ENCODE measurements at places on chromosomes 11 and 22.
A peak's percentile ranks its signal among the peaks of the same experiment; 100 is the strongest.

DNA sequence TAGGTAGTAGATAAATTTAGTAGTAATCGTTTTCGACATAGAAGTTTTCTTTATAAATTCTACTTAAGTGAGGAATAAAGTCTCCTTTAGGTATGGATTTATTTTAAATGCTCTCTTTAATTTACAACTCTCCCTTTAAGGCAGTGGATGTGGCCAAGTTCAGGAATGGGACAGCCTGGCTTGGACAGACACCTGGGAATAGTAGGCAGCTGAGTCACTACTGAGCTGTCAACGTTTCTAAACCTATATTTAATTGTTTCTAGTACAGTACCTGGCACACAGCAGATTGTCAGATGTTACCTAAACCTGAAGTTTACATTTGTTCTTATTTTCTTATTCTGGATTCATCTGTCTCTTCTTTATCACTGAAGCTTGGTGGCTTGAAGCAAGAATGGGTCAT, 85.1 kb downstream of the DEPDC5 start:
- peaks cover 4% of the 10 kb centered on the region for H3K36me3 ChIP-seq
- H3K27me3 ChIP-seq: no peaks in the 10 kb centered on the region
- no peaks in the 10 kb centered on the region for H3K4me1 ChIP-seq
- H3K4me3 ChIP-seq: no peak overlapping the region
- DNase-seq: no peak

DNA sequence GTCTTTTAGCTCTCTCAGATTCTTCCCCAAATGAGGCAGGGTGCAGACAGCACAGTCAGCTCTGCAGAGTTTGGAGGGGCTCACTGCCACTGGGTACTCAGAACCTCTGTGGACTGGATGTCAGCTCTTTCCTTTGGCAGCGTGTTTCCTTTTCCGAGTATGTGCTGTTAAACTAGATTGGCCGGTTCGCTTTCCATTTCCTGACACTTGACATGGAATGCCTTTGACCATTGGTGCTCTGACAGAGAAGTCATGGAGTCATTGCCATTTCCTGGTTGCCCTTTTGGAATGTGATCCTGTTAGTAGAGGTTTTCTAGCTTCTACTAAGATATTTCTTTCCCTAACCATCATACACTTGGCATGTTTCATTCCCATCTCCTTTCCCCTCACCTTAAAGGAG, 86.7 kb downstream of the SWAP70 start:
- H3K36me3 ChIP-seq: peaks cover 20% of the 10 kb centered on the region
- H3K4me3 ChIP-seq: no peak overlapping the region
- DNase-seq: no peak
- no peaks in the 10 kb centered on the region for H3K27me3 ChIP-seq
- no peak overlapping the region for H3K27ac ChIP-seq
- peaks cover 45% of the 10 kb centered on the region for H3K4me1 ChIP-seq

- DNase-seq: no peak
- no peak overlapping the region for H3K27ac ChIP-seq
- H3K4me3 ChIP-seq: no peak overlapping the region
- no peaks in the 10 kb centered on the region for H3K27me3 ChIP-seq
- H3K4me1 ChIP-seq: no peaks in the 10 kb centered on the region
- no peaks in the 10 kb centered on the region for H3K36me3 ChIP-seq
These were observed 526.1 kb downstream of the BRD1 start for GRCh38 chr22:49301398-49302149.

DNA sequence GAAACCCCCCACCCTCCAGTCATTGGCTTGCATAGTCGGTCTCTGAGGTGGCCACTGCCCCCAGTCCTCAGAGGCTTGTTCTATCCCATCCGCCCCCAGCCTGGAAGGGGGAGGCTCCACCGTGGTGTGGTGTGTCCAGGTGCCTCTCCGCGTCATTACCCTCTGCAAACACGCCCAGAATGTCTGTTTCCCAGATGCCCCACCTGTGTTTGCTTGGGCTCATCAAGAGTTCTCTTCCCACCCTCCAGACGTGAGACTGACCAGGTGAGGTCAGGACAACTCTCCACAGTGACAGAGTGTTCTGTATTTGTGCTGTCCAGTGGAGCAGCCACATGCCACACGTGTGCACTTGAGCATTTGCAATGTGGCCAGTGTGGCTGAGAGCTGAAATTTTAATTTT, 24.9 kb downstream of the LRRC10B start:
- no peaks in the 10 kb centered on the region for H3K4me1 ChIP-seq
- no peak for DNase-seq
- no peaks in the 10 kb centered on the region for H3K27me3 ChIP-seq
- H3K36me3 ChIP-seq: no peaks in the 10 kb centered on the region
- H3K4me3 ChIP-seq: no peak overlapping the region

GRCh38 chr22:46250783-46251125, 661 bp upstream of the CDPF1 start:
- H3K4me3 ChIP-seq: peak overlapping the region; percentile 74
- no peaks in the 10 kb centered on the region for H3K36me3 ChIP-seq
- DNase-seq: peak; percentile 20
- H3K27ac ChIP-seq: no peak overlapping the region

GRCh38 chr22:17952273-17952801, 72.0 kb downstream of the MICAL3 start:
- no peak for DNase-seq
- H3K36me3 ChIP-seq: no peaks in the 10 kb centered on the region
- H3K4me3 ChIP-seq: no peak overlapping the region

- H3K27ac ChIP-seq: no peak overlapping the region
- H3K36me3 ChIP-seq: no peaks in the 10 kb centered on the region
- no peak overlapping the region for H3K4me3 ChIP-seq
- peak; percentile 2 for DNase-seq
- no peaks in the 10 kb centered on the region for H3K4me1 ChIP-seq
These were observed 7.5 kb upstream of the MS4A7 start for GRCh38 chr11:60370811-60371298.

DNA sequence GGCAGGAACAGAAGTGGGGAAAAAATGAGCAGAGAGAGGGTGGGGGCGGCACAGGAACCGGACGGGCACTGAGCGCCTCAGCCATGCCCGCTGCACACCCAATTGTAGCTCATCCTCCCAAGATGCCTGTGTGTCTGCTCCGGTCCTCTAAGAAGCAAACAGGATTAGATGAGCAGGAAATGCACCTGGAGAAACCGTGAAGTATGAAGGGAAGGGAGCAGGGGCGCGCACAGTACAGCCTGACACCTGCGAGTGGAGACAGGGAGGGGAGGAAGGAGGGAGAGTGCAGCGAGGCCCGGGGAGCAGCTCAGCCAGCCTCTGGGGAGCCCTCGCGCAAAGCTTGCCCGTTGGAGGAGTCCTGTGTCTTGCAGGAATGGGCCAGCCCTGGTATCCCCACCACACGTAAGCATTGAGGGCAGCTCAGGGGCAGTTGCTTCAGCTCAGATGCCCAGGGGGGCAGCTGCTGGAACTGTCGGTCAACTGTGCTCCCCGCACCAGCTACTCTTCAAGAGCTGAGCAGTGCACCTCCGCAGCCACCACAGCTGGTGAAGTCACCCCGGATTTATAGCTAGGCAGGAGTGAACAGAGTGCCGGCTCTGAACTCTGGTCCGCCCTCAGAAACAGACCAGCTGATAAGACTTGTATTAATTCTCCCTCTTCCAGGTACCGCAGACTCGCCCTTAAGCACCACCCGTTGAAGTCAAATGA, 7.0 kb downstream of the DNAJB13 start:
- H3K27ac ChIP-seq: no peak overlapping the region
- H3K36me3 ChIP-seq: no peaks in the 10 kb centered on the region
- peaks cover 12% of the 10 kb centered on the region for H3K4me1 ChIP-seq
- DNase-seq: no peak

- DNase-seq: no peak
- no peak overlapping the region for H3K4me3 ChIP-seq
- no peaks in the 10 kb centered on the region for H3K27me3 ChIP-seq
- H3K36me3 ChIP-seq: peaks cover 27% of the 10 kb centered on the region
- H3K4me1 ChIP-seq: no peaks in the 10 kb centered on the region
These were observed 47.9 kb upstream of the SLC25A1 start for GRCh38 chr22:19226428-19226827.

DNA sequence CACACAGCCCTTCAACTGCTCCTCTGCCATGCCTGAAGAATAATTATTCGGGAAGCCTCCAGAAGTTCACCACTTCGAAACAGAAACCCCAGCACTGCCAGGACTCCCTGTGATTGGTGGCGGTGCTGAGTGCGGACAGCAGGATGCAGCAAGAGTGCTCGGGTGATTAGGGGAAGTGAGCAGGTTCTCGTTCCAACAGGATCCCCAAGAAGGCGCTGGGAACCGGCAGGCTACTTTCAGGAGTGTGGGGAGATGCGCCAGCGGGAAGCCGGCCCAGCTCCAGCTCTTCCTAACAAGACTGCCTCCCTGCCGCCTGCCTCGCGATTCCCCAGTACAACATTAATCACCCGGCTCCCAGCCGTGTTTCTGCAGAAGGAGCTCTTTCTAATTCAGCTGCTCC, 630.2 kb downstream of the BRD1 start:
- H3K4me1 ChIP-seq: no peaks in the 10 kb centered on the region
- no peak overlapping the region for H3K4me3 ChIP-seq
- H3K27me3 ChIP-seq: no peaks in the 10 kb centered on the region
- H3K27ac ChIP-seq: no peak overlapping the region
- no peak for DNase-seq

DNA sequence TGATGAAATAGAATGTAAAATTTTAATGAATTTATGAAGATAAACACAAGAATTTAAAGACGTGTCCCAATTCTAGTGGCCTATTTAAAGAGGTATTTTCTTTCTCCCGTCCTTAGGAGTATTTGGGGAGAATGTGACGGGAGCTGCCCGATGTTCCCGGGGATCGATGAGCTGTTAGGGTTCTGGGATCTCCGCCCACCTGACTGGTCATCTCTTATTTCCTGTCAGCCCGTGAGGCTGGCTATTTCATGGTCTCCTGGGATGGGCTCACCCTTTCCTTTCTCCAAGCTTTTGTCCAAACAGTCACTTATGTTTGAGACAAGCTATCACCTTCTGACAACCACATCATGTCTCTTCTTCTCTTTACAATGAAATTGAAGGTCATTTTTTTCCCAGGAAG, 16.9 kb upstream of the CLMP start:
- H3K4me1 ChIP-seq: peaks cover 21% of the 10 kb centered on the region
- H3K27me3 ChIP-seq: no peaks in the 10 kb centered on the region

- DNase-seq: no peak
- no peak overlapping the region for H3K4me3 ChIP-seq
- peaks cover 87% of the 10 kb centered on the region for H3K4me1 ChIP-seq
- no peaks in the 10 kb centered on the region for H3K36me3 ChIP-seq
These were observed 20.2 kb downstream of the NF2 start for GRCh38 chr22:29623553-29624169.

- H3K27ac ChIP-seq: no peak overlapping the region
- H3K4me1 ChIP-seq: no peaks in the 10 kb centered on the region
- no peaks in the 10 kb centered on the region for H3K36me3 ChIP-seq
- no peaks in the 10 kb centered on the region for H3K27me3 ChIP-seq
- peak overlapping the region; percentile 69 for H3K4me3 ChIP-seq
These were observed 11.1 kb upstream of the TAB1 start for GRCh38 chr22:39388261-39389011.

GRCh38 chr11:117911694-117912093, 17.5 kb downstream of the TMPRSS13 start:
- DNase-seq: no peak
- no peak overlapping the region for H3K27ac ChIP-seq
- H3K27me3 ChIP-seq: peaks cover 6% of the 10 kb centered on the region
- H3K4me1 ChIP-seq: 0 out of 2 replicates have a peak, but pooled peaks cover 4% of the 10 kb centered on the region
- no peak overlapping the region for H3K4me3 ChIP-seq

DNA sequence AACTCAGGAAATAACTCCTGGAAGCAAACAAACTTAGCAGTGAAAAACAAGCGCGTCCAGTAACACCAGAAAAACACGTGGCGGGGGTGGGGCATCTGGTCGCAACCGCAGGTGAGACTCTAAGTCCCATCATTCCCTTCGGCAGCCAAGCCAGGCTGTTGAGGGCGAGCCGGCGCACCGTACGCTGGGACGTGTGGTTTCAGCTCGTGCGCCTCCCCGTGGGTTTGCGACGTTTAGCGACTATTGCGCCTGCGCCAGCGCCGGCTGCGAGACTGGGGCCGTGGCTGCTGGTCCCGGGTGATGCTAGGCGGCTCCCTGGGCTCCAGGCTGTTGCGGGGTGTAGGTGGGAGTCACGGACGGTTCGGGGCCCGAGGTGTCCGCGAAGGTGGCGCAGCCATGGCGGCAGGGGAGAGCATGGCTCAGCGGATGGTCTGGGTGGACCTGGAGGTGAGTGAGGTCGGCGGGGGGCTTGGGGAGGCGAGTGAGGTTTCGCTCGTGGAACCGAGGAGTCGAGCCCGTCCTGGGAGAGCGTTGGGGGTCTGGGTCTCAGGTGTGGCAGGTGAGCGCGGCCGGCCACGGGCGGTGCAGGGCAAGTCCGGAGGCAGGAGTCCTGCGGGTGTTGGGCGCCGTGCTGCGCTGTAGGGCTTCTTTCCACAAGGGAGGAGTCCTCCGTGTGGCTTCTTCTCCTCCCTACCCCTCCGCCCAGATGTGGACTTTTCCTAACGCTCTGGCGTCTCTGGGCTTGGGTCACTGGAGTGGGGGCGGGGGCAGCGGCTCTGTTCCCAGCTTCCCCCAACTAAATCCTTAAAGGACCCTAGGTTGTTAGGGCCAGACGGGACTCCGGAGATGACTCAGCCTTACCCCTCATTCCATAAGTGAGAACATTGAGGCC, at the start of gene REXO2:
TSS of gene REXO2 (plus strand) at position 239 of the 892 bp plus-strand sequence. CDS start at position 301, 62 bp downstream.
- peak within 1 kb of the TSS; percentile 92 for H3K27ac ChIP-seq
- peak; percentile 98 for DNase-seq
- H3K4me1 ChIP-seq: peaks cover 24% of the 10 kb centered on the region
- H3K4me3 ChIP-seq: peak within 1 kb of the TSS; percentile 96
- no peaks in the 10 kb centered on the region for H3K27me3 ChIP-seq
- H3K36me3 ChIP-seq: peaks cover 21% of the 10 kb centered on the region

DNA sequence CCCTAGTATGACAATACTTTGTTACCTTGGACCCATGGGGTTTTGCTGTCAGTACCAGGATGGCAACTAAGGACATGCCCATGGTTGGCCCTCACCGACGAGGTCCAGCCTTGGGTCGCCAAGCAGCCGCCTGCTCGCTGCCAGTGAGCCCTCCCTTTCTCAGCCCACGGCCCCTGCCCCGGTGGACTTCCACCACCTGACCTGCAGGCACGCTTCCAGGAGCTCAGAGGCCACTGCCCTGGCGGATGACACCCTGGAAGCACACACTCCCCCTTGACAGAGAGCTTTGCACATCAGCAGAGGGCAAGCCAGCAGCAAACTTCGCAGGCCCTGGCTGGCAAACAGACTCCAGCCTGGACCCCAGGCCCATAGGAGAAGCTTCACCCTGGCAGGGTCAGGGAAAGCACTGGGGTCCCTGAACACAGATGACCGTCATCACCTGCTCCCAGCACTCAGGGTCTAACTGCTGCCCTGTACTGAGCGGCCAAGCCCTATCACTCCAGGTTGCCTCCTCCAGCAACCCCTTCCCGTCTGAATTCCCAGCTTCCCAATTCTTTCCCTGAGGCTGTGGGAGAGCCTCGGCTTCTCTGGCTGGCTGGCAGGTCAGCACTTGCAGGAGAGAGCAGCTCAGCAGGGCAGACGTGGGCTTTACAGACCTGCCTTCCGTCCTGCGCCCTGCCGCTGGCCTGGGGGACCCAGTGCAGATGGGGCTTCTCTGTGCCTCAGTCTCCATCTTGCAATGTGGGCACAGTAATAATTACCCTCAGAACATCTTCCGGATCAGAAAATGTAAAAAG, 2.7 kb upstream of the PPARA start:
- H3K36me3 ChIP-seq: no peaks in the 10 kb centered on the region
- H3K4me3 ChIP-seq: no peak overlapping the region
- H3K27me3 ChIP-seq: 0 out of 2 replicates have a peak, but pooled peaks cover 6% of the 10 kb centered on the region
- DNase-seq: no peak
- peaks cover 6% of the 10 kb centered on the region for H3K4me1 ChIP-seq
- no peak overlapping the region for H3K27ac ChIP-seq

Measured in GM23248 (cell line).